ENCODE measurements at places on chromosomes 3 and 15.
A peak's percentile ranks its signal among the peaks of the same experiment; 100 is the strongest.

DNA sequence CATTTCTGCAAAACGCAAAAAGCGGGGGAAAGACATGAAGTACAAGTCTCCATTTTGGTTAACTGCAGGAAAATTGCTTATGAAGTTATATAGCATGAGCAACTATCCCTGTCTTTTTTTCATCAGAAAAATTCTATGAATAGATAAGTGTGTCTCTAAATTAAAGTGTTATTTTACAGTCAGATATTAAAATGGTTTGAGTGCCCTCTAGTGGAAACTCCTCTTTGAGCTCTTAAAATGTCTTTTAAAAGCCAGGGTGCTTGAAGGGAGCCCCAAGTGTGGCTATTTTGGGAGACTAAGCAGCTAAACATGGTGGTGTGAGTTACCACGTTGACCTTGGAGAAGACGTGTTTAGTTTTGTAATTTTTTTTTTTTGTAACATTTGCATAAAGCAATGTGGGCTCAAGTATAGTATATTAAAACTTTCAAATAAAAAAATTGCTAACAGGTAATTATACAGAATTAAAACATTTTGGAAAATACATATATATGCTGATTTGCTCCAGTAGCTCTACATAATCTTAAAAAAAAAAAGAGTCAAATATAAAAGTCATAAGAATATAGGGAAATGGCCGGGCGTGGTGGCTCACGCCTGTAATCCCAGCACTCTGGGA is 77.2 kb downstream of the PPP2R3A start:
- no peak for DNase-seq

DNA sequence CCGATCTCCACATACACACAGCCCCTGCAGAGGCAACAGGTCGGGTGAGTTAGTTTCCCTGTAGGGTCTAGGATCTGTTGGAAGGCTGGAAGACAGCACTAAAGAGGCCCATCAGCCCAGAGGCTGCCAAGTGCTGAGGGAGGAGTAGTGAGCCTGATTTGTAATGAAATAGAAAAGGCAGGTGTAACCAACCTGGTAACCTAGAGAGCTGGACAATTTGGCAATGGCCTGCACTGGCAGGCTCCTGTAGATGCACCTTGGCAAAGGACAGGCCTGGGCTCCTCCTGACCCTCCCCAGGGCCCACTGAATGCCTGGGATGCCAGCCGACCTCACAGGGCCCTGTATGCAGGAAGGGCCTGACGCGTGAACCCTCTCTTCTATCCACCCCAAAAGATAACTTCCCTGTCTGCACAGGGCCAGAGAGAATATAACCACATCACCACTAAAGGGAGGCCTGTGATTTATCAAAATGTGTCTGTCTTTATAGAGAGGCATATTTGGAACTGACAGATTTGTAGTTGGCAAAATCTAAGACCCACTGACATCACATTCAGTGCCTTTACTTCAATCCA is 225.1 kb upstream of the CHRNA7 start:
- DNase-seq: no peak

DNA sequence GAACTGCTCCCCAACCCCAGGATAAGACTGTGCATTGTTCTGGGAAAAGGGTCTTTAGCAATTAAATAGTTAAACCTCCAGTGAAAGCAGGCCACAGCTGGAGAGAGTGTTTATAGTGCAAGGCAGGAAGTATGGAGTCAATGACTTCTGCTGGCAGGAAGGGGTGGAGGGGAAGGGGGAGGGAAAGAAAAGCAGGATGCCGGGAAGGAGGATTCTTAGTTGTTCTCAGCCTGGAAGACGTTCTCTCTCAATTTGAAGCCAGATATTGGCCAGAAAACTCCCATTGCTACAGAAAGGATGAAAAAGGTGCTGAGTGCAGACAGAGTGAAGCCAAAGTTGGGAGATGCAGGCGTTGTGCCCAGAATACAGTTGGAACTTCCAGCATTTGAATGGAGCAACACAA is 35.7 kb upstream of the ACTL6A start:
- peak; percentile 2 for DNase-seq

DNA sequence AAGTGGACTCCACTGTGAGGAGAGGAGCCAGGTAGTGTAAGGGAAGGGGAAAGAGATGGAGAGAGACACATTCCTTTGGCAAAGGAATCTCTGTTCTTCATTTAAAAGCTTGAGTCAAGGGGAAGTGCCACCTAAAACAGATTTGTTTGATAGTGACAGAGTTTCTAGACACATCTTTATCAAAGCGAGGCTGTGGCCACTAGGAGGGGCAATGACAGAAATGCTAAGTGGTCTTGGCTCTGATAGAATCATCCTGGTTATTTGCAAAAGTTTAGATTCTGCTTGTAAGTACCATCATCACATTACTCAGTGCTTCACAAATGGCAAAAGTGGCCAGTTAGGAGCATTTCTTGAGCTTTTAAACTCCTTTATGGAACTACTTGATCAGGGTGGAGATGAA is 261.4 kb downstream of the CNTN3 start:
- no peak for DNase-seq

GRCh38 chr15:98612490-98613110 is 35.7 kb upstream of the IGF1R start:
- no peak for DNase-seq

- DNase-seq: no peak
Observed at GRCh38 chr3:162368417-162368816, 871.8 kb downstream of the OTOL1 start.

DNA sequence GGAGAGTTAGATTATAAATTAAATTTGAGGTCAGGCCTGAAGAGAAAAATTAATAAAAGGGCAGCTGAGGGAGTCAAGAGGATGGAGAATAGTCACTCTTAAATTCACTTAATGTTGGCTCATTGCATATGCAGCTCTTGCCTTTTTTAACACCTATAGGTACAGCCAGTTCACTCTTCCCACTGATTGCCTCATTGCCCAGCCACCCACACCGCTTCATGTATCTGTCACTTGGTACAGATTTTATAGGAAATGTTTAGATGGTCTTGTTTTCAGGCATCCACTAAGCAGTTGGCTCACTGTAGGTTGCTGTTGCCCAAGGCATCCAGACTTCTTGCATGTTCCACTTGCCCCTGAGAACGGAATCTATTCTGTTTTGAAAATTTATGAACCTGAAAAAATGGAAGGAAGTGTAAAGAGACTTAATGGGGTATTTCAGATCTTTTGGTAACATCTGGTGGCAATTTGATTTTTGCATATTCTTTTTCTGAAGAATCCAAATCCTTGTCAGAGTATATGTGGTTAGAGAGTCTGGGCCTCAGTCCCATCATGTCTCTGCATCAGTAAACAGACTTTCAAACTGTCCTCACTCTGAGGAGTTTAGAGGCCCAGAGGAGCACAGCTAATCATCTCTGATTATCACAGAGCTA is 151.9 kb downstream of the RBPMS2 start:
- DNase-seq: no peak

DNA sequence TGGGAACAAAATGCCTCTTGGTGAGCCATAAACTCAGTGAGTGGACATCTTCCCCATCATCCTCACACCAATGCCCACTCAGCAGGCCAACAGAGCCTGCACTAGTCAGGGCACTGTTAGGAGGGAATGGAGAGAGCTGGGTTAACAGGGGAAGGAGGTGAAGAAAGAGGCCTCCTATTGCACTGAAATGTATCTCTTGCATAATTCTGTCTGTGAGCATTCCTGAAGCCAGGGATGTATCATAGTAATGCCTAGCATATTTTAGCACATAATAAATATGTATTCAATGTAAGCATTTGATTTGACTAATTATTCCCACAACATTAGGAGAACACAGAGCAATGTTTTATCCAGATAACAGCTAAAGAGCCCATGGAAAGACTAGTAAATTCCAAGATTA is 81.2 kb downstream of the ANO10 start:
- no peak for DNase-seq

GRCh38 chr3:173644086-173645082 is 246.8 kb downstream of the NLGN1 start:
- no peak for DNase-seq

GRCh38 chr15:23074684-23075083 is 35.3 kb upstream of the TUBGCP5 start:
- DNase-seq: no peak

GRCh38 chr15:51708013-51708412 is 26.7 kb downstream of the SCG3 start:
- no peak for DNase-seq

GRCh38 chr3:112579232-112579631 is 17.4 kb downstream of the SLC35A5 start:
- no peak for DNase-seq

DNA sequence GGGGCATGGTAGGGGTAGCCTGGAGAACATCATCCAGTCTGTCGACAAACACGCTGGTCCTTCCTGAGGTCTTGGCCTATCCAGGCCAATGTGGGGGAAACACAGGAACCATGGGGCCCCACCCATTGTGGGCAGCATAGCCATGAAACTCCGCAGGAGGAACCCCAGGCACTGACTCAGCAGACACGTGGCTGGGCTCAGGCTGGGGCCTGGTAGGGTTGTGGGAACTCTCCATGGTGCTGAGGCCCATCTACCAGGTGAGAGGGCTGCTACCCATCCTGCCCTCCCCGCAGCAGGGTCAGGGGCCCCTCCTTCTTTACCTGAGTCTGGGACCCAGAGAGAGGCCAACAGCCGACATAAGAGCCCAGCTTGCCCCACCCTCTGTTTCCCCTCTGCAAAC is 22.6 kb upstream of the CACNA2D2 start:
- peak; percentile 72 for DNase-seq

DNA sequence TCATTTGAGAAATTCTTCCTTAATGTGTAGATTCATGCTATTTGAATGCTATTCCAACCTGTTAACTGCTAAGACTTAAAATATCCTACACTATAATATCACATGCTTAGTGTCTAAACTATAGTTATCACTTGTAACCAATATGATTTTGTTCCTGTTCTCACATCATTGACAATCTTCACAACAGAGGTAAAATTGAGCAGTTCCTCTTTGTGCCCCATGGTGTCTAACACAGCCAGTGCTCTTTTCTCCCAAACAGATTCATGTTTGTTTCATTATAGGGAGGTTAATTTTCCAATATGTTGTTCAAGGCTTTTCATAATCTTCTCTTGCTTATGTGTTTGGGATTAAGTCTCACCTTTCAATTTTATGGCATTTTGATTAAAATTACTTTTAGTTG is 591.1 kb downstream of the ZPLD1 start:
- no peak for DNase-seq

DNA sequence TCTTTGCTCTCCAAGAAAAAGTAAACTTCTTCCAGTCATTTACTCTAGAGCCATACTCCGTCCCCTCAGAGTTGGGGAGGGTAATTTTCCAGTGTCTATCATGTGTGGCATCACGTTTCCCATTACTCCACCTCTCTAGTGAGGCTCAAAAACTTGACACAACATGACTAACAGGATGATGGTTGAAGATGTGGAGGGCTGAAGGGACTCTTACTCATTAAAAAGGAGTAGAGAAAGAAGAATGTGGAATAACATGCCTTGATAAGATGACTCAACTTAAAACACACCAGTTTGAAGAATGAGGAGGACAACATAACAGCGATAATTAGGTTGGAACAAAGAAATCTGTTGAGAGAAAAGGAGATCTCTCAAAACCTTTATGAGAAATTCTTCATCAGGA is 894.3 kb downstream of the OTOL1 start:
- no peak for DNase-seq

- no peak for DNase-seq
Observed at GRCh38 chr3:56813653-56813960, 11.9 kb upstream of the ARHGEF3 start.

DNA sequence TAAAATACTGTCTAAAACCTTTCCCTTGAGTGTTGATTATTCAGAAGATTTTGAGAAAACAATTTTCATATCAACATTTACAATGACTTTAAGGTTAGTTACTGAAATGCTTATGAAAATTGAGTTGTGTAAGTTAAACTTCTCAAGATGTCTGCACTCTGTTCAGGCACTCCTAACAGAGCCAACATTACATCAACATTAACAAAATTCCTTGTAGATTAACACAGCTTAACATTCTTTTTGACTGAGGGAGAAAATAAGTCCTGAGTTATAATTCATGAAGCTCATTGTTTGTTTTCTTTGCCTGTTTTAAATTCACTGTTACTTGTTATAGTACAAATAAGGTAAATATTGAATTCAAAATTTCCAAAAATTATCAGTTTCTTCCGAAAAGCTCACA is 9.0 kb downstream of the ACKR4 start:
- DNase-seq: no peak

DNA sequence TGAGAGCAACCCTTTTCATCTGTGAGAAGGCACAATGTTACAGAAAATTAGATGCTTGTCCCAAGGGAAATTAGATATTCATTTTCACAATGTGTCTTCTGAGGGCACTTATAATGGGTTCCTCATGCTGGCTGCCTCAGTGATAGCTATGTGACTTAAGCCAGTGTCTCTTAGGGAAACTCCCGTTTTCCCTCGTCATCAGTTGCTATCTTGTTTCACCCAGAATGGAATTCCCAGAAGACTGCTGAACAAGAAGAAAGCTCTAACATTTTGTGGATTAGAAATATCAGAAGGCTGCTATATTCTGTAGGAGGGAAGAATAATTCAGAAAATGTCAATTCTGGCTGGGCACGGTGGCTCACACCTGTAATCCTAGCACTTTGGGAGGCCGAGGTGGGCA is 67.9 kb upstream of the WDR72 start:
- no peak for DNase-seq

DNA sequence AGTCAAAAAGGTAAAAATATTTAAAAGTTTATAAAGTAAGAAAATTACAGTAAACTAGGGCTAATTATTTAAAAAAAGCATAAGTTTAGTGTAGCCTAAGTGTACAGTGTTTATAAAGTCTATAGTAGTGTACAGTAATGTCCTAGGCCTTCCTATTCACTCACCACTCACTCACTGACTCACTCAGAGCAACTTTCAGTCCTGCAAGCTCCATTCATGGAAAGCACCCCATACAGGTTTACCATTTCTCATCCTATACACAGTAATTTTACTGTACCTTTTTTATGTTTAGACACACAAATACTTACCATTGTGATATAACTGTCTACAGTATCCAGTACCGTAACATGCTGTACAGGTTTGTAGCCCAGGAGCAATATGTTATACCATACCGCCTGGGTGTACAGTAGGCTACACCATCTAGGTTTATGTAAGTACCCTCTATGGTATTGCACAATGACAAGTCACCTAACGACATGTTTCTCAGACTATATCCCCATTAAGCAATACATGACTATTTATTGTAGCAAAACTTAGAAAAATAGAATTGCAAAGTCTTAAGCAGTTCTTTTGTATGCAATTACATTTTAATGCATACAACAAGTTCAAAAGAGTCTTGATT is 19.5 kb downstream of the AVEN start:
- DNase-seq: no peak

Measured in CMK (cell line).